ENCODE measurements at places on chromosomes 2 and 18.

DNA sequence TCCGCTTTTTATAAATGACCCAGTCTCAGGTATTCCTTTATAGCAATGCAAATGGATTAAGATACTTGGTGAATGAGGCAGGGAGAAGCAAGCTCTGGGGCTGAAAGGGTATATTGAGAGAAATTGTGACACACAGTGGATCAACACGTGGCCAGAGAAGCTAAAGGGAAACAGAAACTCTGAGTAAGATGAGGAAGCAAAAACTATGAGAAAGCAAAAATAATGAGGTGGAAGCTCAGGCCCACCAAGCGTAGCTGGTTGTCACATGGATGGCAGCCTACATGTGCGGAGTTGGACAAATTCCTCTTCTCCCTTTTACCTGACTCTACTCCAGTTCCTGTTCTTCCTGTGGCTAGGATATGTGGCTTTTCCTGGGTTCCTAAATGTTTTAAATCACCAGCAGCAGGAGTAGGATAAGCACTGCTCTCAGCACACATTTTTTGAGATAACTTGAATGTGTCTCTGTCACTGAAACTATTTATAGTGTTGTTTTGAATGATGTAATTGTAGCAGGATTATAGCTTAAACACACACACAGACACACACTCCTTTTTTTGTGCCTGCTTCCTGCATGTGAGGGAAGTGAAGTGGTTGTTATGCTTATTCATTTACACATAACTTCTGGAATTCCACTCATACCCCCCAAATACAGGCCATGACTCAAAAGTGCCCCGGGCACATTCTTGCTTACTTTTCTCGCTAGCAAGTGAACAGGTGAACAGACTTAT is 30.1 kb upstream of the EPC2 start:
- no peak for DNase-seq

DNA sequence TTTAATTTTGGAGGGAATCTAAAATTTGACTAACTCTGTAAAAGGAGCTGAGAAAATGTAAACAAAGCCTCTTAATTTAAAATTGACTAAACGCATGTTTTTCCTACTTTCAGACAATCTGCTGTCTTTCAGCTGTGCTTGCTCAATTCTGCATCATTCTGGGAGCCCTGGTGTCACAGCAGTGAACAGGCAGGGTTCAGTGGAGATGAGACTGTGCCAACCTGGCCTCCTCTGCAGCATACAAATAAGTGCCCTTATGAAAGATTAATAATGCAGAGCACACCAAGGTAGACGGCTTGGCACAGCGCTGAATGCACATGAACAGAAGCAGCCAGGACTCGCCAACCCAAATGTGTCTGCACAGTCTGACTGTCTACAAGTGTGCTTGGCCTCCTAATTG is 222.0 kb upstream of the CHAC2 start:
- DNase-seq: no peak

GRCh38 chr2:204862809-204863208 is 317.5 kb downstream of the PARD3B start:
- DNase-seq: no peak

DNA sequence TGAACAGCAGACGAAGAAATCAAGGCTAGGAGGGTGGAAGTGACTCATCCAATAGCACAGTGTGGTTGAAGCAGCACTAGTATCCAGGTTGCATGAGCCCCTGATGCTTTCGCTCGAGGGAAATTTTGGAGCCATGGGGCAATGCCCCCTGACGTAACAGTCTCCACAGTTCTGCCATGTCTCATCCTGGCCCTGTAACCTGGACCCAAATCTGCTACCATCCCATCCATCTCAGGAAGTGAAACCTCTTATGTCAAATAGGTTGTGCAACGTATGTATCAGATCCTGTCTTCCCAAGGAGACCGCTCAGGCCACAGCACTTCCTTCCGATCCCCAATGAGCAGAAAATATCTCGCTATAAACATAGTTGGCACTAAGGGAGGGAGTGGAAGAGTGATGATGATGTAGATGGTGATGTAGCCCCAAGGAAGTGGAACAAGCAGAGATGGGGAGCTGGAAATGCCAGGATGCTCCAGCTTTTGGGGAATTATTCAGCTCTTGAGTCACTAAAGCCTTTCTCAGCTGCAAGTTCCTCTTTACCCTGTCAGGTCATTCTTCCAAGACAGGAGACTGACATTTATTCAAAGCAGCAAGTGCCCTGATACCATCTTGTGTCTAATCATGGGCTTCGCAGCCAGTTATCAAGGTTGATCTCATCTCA is 3.0 kb upstream of the IL1B start:
- no peak for DNase-seq

DNA sequence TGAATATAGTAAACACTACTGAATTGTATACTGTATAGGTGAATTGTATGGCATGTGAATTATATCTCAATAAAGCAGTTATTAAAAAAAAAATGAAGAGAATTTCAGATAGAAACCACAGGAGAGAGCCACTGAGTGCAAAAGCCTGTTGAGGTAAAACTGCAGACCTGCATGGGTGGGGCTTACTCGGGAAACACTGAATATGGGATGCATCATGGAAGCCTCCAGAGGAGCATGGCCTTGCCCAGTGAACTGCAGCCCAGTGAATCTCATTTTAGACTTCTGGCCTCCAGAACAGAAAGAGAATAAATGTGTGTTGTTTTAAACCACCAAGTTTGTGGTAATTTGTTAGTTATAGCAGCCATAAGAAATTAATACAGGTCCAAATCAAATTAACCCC is 15.7 kb downstream of the GPATCH11 start:
- no peak for DNase-seq

- no peak for DNase-seq
Measured at GRCh38 chr2:29834624-29835023, 86.8 kb downstream of the ALK start.

DNA sequence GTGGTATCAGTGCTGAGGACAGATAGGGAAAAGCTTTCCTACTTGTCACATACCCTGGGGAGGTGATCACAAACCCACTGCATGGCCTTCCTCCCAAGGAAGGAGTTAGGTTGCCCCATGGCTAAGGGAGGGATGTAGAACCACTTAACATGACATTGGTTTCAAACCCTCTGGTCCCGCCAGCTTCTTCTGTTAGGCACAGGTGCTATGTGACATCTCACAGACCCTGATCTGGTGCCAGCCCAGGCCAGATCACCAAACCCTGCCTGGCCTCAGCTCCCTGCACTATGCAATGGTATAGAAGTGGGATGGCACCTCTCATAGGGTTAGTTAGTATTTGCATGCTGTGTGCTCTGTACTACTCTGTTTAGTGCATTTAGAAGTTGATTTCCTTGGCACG is 58.0 kb downstream of the TCF7L1 start:
- no peak for DNase-seq

- DNase-seq: no peak
Measured at GRCh38 chr2:178592655-178593054, 112.4 kb downstream of the PLEKHA3 start.

- DNase-seq: no peak
Measured at GRCh38 chr2:232363784-232364615, 14.6 kb upstream of the ALPP start.

DNA sequence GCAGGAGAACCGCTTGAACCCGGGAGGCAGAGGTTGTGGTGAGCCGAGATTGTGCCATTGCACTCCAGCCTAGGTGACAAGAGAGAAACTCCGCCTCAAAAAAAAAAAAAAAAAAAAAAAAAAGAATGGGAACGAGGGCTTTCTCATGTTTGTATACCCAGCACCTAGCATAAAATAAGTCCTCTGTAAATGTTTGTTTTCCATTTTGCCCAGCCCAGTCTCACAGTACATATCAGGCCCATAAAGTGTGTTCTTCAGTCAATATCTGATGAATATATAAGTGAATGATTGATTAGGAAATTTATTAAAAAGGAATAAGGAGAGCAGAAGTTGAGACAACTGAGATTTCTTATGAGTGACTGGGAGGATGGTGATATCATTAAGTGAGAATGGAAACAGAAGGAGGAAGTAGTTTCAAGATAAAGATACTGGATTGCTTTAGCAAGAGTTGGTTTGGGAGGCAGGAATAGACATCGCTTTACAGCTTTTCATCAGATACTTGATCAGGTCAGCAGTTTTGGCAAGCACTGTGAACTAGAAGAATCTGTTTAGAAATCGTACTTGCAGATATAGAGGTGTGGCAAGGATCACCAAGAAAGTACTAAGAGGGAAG is 327.5 kb downstream of the KIAA1328 start:
- DNase-seq: no peak

DNA sequence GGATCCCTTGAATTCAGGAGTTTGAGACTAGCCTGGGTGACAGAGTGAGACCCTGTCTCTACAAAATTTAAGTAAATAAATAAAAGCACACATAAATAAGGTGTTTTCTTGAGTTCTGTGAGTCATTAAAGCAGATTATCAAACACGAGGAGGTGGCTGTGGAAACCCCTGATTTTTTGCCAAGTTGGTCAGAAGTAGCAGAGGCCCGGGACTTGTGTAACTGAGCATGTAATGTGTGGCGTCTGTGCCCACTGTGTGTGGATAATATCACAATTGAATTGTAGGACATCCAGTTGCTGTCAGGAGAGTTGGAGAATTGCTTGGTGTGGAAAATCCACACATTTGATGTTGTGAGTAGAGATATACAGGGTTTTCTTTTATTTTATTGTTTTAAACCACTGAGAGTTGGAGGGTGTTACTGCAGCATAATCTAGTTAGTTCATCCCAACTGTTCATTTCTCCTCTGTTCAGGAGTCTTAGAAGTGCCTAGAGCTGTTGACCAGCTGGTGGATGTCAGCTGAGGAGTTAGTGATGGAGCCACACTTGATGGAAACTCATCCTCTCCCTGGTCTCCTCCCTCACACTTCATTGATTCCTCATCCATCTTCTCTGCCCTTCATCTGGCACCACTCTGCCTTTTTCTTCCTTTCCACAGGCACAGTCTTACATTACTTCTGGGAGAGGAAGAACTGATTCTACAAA is 45.9 kb upstream of the RHOB start:
- no peak for DNase-seq

All from stimulated activated CD8-positive, alpha-beta memory T cell treated with anti-CD3 and anti-CD28 coated beads, Interleukin-4, amount 100 ng/mL, for 1 hour (primary cell).